Activated gamma-delta T cell treated with Interleukin-2 at 50 U/mL for 16 hours (primary cell): ENCODE measurements at places on chromosomes 5 and 9.

DNA sequence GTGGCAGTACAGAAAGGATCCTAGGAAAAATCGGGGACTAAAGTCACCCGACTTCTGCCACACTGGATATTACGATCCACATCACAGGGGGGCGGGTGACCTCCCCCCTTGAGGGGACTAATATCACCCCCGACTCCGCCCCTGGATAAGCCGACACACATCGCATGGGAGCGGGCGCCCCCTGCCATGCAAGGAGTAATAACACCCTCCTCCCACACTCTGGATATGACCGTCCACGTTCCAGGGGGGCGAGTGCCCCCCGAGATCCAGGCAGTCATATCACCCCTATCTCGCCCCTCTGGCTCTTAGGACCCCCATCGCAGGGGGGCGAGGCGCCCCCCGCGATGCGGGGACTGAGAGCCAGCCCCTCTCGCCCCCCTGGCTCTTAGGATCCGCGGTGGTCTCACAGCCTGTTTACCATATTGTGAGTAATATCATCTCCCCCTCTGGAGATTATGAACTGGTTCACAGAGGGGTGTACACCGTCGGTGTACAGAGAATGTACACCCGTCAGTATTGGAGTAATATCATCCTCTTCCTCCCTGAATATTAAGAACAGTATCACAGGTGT lies 423.0 kb downstream of the DIRAS2 start:
- DNase-seq, result no peak

DNA sequence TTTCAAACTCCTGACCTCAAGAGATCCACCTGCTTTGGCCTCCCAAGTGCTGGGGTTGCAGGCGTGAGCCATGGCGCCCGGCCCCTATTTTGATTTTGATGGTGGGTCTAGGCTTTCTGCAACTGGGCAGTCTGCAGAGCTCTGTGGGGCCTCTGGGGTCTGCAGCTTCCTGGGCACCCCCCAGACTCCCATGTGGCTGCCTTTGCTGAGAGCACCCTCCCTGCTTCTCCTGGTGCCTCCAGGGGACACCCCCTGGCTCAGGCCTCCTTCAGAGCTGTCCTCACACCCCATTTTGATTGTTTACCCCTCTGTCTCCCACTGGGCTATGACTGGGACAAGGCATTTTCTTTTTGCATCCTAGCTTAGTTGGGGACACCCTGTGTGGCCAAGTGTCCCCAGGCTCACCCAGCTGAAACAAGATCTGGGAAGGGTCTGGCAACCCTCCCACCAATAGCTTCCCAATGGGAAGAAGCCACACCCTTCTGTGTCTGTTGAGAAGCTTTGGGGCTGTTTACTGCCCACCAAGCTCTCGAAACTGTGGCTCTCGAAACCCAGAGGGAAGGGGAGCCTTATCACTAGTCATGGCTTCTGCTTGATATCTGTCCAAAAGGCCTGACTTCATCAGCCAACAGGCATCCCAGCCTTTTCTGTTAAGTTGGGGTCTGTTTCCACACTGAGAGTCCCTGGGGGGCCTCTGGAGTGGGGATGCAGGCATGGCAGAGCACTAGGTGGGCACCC lies 204.4 kb upstream of the IER5L start:
- no peak for DNase-seq

DNA sequence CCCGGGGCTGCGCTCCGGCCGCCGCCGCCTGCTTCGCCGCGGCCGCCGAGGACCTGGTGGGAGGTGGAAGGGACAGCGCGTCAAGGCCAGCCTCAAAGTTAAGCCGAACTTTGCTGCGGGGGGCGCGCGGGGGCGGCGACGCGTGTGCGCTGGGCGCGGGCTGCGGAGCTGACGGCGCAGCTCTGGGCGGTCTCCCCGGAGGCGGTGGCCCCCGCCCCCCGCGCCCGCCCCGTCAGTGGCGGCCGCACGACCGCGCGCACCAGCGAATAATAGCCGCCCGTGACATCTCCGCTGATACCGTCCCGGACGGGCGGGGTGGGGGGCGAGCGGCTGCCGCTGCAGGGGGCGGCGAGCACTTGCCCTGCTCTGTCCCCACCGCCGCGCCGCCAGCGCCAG lies 579 bp upstream of the FAM78A start:
- no peak for DNase-seq

- DNase-seq, result no peak
These were observed 34.9 kb downstream of the SMIM23 start for GRCh38 chr5:171820561-171820960.

DNA sequence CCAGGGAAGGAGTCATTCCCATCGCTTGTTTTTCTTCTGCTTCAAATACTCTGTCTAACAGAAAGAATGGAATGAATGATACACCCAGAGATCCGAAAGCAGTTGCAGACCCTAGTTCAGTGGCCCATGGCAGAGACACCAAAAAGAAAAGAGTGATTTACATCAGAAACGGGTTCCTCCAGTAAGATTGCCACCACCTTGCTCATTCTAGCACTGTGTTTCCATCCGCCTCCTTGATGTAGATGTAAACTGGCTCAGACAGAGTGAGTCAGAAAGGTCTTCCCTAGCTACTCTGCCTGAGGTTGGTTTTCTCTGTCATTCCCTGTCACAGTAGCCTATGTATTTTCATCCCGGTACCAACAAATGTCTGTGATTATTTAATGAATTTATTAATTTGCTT lies 15.9 kb upstream of the CLINT1 start:
- DNase-seq, result no peak

DNA sequence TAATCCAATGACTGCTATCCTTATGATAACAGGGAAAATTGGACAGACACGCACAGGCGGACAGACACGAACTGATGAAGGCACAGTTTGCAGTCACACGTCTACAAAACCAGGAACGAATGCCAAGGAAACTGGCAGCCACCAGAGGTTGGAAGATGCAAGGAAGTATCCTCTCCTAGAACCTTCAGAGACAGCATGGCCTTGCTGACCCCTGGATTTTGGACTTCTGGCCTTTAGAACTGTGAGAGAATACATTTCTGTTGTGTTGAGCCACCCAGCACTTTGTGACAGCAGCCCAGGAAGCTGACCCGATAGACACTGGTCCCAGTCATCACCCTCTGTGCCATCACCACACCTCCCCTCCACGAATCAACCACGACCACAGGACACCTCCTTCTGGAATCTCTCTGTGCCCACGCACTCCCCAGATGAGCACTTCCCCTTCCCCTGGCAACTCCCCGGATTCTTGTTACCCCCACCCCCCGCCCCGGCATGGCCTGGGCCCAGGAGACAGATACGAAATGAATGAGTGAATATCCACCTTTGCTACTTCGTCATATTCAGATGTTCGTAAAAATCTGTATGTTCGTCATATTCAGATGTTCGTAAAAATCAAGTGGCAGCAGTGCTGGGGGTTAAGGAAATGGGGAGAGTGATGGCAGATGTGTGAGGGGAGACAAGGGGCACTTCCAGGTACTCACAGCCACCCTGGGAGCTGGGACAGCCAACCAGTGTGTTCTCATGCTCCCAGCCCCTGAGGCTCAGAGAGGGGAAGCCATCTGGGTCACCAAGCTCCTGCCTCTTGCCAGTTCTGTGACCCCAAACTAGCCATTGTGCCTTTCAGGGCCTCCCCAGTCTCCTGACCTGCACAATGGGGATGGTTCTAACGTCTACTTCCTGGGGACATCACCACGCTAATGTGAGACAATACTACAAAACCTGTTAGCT lies 18.5 kb downstream of the GBGT1 start:
- no peak for DNase-seq
